ENCODE measurements at places on chromosomes 5 and 9.

DNA sequence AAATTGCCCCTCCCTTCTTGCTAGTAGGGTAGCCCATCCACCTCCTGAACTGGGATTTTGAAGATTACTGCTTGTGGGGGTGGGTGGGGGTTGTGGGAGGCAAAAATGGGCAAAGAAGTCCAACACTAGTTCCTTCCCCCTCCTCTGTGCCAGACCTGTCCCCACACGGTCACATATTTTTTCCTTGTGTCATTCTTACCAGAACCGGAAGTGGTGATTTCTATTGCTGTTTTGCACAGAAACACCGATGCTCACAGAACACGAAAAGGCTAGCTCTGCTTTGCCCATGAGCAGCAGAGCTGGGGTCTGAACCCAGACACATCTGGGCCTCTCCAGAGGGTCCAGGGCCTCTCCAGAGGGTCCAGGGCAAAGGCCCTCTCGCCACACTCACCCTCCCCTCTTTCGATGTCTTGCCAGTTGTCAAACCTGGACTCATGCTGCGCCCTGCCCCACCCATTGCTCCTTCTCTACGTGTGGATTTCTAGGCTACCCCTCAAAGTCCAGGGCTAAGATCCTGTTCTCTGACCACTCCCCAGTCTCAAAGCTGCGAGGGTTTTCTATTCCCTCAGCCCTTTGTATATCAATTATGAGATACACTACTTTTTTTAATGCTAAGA, 264.4 kb upstream of the MSX2 start:
- DNase-seq, result no peak

DNA sequence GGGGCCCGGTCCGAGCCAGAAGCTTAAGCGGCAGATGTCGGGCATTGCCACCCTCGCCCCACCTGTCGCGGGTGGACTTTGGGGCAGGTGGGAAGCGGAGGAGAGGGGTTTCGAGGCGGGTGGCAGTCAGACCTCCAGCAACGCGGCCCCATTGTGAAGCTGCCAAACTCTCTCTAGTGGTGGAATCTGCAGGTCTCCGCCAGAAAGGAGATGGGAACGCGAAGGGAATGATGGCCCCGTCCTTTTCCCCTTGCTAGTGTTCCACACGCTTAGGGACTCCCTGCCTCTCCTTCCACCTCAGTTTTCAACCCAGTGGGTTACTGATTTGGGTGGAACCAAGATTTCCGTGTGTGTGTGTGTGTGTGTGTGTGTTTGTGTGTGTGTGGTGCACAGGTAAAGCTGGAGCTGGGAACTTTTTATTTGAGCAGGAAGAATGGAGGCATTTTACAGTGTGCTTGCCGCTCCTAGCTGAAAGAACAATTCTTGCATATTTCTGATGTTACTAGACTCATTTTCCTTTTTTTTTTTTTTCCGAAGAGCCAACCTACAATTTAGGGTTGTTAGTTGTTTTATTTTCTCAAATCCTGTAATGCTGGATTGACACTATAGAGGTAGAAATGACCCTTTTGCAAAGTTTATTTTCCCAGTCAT, 1.3 kb downstream of the MACIR start:
- no peak for DNase-seq

GRCh38 chr9:116269250-116269649, 115.7 kb downstream of the PAPPA start:
- no peak for DNase-seq

- no peak for DNase-seq
Measured at GRCh38 chr5:108661590-108662219, 86.0 kb upstream of the FER start.

GRCh38 chr9:89493181-89493580, 4.7 kb downstream of the SEMA4D start:
- no peak for DNase-seq

DNA sequence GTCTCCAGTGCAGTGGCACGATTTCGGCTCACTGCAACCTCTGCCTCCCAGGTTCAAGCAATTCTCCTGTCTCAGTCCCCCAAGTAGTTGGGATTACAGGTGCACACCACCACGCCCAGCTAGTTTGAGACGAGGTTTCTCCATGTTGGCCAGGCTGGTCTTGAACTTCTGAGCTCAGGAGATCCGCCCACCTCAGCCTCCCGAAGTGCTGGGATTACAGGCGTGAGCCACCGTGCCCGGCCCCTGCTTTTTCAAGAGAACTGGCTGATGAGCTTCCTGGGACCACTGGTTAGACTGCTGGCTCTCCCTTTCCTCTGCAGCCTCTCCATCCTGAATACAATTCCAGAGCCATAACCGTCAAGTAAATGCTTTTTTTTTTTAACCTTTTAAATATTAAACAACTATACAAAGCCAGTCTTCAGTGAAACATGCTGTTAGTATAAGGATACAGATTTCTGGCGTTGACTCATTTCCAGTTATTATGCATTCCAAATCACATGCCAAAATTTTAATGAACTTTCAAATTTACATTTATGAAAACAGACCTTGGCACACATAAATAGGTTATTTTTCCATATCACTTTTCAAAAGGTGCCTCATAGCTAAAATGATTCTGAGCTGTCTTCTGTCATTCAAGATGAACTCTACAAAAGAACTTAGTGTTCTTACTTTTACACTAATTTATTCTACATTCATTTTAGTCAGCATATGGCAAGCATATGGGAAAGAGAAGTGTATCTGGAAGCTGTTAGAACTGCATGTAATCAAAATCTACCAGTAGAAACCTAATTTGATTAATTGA, 116.0 kb downstream of the MLLT3 start:
- no peak for DNase-seq

- no peak for DNase-seq
Measured at GRCh38 chr5:139808481-139809330, 13.1 kb downstream of the PSD2 start.

GRCh38 chr5:39455645-39456044, 30.9 kb upstream of the DAB2 start:
- no peak for DNase-seq

DNA sequence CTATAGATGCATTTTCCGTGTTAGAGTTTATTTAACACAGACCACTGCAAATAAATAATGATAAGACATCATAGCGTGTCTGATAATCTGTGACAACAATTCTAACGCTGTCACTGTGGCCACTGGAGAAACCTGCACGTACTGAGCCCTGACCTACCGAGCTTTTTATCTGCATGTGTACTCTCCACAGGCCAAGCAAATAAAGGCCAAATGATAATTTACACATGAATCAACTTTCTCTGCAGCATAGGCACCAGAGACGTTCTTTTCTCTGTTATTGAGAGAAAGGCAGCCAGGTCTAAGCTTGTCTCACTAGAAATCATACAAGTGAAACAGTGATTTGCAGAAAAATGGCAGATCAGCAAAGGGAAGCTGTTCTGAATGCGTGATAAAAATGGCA, 75.8 kb downstream of the POU5F2 start:
- DNase-seq, result no peak

DNA sequence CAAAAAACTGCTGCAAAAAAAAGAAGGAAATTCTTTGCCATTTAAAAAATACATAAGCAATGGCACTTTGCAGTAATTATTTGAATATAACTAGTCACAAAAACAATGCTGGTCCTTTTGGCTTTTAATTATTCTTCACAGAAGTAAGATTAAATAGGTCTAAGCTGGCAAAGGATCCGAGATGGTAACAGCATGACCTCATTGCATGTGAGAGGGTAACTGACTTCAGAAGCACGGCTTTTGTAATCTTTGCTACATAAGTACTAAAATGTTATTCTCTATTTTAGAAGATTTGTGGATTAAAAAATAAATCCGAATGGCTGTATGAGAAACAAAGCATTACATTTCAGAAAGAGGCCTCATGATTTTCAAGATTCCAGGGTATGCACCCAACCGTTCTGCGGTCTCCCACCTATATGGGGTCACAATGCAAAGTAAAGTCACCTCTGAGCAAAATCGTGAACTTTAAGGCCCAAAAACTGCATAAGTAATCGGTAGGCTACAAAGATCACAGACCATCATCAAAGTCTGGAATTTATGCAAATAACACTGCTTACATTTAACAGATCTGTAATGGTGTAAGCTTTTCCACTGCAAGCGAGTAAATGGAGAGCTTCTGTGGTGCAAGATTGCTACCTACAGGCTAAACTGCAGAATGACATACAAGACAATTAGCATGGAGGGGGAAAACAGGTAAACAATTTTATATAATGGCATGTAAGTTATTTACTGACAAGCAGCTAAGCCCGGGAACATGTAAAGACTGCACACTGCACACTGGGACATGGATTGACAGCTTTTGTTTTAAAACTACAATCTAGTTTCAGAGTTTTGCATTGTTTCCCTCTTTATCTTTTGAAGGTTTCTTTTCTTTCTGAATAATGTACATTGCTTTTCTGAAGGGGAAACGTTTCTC, 231.6 kb downstream of the SLF1 start:
- peak; percentile 4 for DNase-seq

DNA sequence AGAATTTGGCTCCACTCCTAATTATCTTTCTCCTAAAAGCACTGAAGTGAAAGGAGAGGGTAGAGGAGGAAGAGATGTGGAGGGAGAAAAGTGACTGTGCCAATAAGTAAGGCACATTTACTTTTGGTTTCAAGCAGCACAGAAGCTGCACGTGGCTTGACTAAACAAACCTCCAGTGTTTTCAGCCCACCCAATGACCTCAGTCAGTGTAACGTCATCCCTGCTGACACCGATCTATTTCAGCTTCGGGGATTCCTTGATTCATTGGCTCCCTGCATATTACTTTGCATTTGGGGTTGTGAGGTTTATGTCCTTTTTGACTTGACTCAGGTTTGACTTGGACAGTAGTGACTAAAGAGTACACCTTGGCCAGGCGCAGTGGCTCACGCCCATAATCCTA, 35.6 kb upstream of the NIM1K start:
- DNase-seq, result no peak

DNA sequence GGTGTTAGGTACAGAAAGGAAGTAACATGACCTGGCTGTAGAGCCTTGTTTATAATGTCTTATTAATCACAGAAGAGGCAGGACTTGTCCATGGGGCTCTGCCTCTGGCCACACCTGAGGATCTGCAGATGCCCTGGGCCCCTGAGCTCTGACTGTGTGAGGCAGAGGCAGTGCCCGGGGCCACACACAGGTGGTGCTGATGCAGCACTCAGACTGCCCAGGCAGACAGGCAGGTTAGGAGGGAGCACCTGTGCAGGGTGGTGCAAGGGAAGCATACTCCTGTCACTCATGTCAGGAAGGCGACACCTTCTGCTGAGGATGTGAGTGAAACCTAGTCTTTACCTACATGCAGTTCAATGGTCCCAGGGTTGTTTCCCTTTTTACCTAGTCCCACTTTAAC, 88.7 kb downstream of the CFAP90 start:
- no peak for DNase-seq

DNA sequence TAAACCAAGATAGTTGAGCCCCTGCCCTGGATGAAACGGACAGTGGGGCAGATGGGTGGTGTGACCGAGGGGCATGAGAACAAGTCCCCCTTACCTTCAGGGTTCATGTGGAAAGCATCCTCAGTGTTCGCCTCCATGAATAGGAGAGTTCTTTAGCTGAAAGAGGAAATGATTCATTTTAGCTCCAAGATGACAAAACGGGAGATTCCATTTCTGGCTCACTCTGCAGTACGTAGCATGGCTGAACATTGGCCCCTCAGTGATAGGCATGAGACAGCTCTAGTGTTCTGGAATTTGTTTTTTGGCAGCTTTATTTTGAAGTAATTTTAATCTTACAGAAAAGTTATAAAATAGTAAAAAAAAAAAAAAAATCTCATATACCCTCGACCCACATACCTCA, 70.2 kb upstream of the AGXT2 start:
- no peak for DNase-seq

- DNase-seq, result no peak
Measured at GRCh38 chr5:79225441-79225840, 10.5 kb upstream of the JMY start.
